ENCODE measurements at places on chromosomes 12 and 14. TPM values are rescaled to one million over a fixed set of nuclear protein-coding genes. Genes with fewer than 3 reads are reported as not detected.

GRCh38 chr12:101761350-101761749 is 22.1 kb upstream of the SYCP3 start:
- no peak for DNase-seq

DNA sequence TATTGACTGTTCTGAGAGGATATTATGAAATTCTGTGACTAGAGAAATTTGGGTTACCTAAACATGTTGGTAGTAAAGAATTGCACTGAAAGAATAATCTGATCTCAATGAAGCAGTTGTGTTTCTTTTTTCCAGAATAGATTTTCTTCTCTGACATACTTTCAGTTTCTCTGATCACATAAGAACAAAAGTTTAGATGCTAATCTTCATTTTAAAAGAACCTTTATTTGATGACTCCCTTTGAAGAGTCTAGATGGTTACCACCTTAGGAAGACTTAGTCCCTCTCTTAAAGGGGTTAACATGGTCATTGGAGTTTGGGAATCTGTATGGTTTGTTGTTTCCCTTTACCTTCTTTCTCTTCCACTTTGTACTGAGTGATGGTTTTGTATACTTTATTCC is 58.6 kb downstream of the MON2 start:
- no peak for DNase-seq

- DNase-seq: no peak
Observed at GRCh38 chr12:121713257-121713777, 765 bp downstream of the TMEM120B start.

GRCh38 chr12:53964315-53964713 is 8.6 kb upstream of the HOXC11 start:
- DNase-seq: no peak

DNA sequence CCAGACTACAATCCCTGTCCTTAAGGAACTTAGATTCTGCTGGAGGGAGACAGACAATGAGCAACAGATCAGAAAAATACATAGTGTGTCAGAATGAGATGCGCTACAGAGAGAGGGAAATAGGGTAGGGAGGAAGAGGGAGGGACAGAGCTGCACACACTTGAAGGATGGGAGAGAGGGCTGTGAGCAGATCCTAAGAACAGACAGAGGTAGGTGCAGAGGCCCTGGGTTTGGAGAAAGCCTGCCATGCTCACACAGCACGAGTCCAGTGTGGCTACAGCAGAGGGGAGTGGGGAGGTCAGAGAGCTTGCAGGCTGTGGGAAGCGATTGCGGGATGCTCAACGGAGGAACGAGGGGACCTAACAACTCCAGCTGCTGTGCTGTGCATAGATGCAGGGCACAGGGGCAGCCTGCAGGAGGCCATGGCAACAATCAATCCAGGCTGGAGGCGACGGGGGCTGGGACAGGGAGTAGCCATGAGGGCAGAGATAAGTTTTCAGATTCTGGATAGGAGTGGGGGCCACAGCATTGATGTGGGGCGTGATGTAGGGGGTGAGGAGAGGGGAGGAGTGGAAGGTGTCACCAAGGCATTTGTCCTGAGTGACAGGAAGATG is 20.7 kb downstream of the FAIM2 start:
- no peak for DNase-seq

DNA sequence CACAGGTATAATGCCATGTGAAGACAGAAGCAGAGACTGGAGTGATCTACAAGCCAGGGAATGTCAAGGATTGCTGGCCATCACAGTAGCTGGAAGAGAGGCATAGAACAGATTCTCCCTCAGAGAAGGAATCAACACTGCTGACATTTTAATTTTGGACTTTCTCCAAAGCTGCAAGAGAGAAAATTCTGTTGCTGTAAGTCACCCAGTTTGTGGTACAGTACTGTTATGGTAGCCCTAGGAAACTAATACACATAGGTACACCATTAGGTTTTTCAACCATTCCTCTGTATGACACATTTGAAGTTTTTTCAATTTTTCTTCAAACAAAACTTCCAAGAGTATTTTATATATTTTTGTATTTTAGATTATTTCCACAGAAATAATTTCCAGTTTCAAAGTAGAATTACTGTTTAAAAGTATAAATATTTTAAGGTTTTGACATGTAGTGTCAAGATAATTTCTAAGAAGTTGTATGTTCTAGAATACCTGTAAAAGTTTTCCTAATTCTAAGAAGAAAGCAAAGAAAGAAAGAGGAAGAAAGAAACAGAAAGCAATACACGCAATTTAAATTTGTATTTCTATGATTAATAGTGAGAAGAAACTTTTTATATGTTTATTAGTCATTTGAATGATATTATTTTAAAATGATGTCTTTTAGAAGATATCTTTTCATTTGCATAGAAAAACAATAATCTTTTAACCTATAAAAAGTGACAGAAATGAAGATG is 64.9 kb upstream of the CATSPERB start:
- DNase-seq: no peak

DNA sequence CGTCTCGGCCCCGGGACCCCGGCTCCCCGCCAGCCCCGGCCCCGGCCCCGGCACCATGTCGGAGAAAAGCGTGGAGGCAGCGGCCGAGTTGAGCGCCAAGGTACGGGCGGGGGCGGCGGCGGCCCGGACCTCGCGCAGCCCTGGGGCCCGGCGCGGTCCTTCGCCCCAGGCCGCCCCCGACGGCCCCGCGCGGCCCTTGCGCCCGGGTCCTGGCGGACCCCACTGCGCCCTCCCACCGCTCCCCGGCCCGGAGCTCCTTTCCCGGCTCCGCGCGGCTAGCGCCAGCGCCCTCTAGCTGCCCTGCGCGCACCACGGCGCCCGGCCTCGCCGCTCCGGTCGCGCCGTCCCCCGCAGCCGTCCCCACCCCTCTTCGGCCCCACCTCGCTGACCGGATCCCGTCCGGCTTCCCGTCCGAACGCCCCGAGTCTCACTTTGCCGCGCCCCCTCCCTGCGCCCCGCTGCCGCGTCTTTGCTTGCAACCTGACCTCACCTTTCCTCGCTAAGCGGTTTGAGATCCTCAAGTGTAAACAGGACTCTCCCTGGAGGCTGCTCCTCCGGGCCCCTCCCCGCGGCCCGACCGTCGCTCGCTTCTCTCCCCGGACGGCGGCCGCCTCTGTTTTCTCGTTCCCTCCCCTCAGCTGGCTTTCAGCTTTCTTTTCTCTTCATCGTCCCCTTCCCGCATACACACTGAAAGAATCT is 637 bp downstream of the PTMS start:
- DNase-seq: no peak

GRCh38 chr12:26941215-26941594 is 2.9 kb downstream of the FGFR1OP2 start:
- no peak for DNase-seq

DNA sequence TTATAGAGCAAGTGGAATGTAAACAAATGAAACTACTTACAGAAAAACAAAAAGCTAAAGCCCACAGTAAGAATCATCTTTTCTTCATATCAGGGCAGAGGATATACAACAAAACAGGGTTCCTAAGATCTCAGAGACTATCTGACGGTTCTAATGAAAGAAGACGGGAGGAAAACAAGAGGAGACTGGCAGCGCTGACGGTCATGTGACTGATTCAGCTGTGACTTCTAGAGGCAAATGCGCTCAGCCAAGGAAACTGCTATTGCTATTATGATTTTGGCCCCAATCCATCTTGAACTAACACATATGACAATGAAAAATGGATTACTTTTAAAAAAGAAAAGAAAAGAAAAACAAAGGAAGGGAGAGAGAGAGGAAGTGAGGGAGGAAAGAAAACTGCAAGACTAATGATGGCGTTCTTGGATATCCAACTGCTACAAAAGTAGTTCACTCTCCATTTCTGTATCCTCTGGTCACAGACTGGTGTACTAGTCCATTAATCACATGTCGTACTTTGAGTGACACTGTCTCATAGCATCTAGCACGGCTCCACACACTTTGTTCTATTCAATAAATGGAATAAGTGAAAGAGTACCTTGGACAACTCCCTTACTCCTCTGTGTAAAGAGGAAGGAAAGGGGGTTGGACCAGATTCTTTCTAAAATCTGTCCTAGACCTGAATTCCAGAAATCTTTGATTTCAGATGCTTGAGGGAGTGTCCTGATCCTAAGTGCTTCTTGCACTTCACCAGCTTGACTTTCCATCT is 119.3 kb downstream of the DAD1 start:
- no peak for DNase-seq

DNA sequence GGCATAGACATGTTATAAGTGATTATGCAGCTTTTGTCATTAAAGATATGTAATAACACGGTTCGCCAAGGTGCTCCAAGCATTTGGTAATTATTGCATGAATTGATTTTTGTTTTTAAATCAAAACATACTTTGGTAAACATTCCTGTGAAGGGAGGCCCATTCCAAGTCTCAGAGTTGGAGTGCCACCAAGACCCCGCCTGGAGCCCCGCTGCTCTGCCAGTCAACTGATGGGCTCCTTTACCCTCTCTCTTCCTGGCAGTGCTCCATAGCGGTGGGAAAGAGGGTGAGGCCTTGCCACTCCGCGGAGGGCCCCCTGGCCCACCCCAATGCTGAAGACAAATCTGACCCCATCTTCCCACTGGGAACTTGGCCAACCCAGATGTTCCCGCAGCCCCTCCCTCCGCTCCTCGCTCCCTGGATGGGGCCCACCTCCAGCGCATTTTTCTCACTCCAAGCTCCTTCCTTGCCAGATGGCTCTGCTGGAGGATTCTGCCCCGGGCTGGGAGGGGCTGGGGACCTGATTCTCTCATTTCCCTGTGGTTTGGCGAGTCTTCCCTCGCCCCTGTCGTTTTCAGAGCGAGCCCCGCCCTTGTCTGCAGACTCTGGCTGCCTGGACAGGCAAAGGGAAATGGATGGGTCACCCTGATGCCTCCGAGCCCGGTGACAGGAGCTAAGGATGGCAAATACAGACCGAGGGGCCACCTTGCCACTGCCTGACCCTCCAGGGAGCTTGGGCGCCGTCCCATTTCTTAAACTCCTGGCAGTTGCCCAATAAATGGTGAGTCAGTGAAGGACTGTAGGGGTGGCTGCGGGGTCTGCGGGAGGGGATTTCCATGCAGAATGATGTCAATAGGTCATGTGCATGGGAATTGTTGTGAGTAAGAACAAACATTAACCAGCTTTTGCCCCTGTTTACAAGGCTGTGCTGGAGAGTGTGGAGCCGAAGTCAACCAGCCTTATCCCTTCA is 9.2 kb upstream of the PAPLN start:
- DNase-seq: no peak

GRCh38 chr12:25752710-25753309 is 199.7 kb upstream of the LMNTD1 start:
- no peak for DNase-seq

DNA sequence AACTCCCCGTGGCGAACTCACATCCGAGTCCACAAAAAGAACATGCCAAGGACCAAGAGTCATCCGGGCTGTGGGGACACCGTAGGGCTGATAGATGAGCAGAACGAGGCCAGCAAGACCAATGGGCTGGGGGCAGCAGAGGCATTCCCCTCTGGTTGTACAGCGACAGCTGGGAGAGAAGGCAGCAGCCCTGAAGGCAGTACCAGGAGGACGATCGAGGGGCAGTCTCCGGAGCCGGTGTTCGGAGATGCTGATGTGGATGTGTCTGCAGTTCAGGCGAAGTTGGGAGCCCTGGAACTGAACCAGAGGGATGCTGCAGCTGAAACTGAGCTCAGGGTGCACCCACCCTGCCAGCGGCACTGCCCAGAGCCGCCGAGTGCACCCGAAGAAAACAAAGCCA is 50.7 kb downstream of the TBC1D30 start:
- peak; percentile 82 for DNase-seq

- no peak for DNase-seq
Observed at GRCh38 chr12:24615967-24616411, 332.9 kb downstream of the BCAT1 start.

GRCh38 chr12:12890543-12891079 is 751 bp upstream of the GPRC5A start:
- no peak for DNase-seq

DNA sequence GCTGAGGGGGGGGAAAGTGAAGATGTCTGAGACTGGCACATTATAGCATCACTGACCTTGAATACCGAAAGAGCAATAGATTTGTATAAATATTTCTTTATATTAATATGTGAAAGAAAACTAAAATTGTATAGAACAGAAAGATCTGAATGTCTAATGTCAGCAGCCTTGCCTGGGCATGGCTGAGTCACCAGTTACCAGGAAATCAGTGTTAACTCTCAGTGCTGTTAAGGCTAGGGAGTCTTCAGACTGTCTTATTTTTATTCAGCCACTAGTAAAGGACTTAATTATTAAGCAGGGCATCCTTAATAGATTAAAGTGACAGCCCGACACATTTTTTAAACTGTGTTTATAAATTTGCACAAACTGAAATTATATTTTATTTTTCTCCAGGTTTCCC is 122.9 kb upstream of the AEBP2 start:
- DNase-seq: no peak

GRCh38 chr12:85923767-85924331 is 49.8 kb downstream of the NTS start:
- DNase-seq: no peak

GRCh38 chr14:80621701-80622100 is 319.8 kb downstream of the CEP128 start:
- DNase-seq: no peak

DNA sequence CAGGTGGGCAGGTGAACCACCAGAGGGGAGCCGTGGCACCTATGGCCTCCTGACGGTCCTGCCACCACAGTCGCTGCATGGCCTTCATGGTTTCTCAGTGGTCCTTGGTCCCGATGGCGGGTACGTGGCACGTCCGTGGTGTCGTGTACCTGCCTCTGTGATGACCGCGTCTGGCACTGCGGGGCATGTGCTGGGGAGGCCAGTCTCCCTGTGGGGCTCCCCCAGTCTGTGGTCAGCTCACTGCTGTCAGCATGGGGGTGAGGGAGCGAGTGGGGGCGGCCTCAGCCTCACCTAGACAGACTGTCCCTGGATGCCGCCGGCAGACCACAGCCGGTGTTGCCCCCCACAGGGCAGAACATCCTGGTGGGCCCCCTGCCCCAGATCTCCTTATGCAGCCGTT is 267.2 kb downstream of the SEC23A start:
- DNase-seq: no peak

- no peak for DNase-seq
Observed at GRCh38 chr14:30450631-30451545, 108.1 kb upstream of the G2E3 start.

- DNase-seq: no peak
Observed at GRCh38 chr12:64105026-64105425, 117.1 kb downstream of the KICS2 start.

- no peak for DNase-seq
Observed at GRCh38 chr12:67562513-67563287, 85.8 kb upstream of the DYRK2 start.

Gene WNT1
- not detected for total RNA-seq

Gene TUBA1C
- 165 TPM for total RNA-seq

Gene TSPAN19
- total RNA-seq: not detected

Gene KTN1
- total RNA-seq: 151 TPM

Gene NEUROD4
- not detected for total RNA-seq

Gene BCL11B
- total RNA-seq: 0.34 TPM

Gene PDZRN4
- 47.1 TPM for total RNA-seq

Gene RNF31
- 21.7 TPM for total RNA-seq

Gene GLS2
- 0.97 TPM for total RNA-seq

Gene IRAK3
- 12.2 TPM for total RNA-seq

Measured in esophagus muscularis mucosa (tissue), 4 donors.